ENCODE measurements at places on chromosomes 4 and X.

DNA sequence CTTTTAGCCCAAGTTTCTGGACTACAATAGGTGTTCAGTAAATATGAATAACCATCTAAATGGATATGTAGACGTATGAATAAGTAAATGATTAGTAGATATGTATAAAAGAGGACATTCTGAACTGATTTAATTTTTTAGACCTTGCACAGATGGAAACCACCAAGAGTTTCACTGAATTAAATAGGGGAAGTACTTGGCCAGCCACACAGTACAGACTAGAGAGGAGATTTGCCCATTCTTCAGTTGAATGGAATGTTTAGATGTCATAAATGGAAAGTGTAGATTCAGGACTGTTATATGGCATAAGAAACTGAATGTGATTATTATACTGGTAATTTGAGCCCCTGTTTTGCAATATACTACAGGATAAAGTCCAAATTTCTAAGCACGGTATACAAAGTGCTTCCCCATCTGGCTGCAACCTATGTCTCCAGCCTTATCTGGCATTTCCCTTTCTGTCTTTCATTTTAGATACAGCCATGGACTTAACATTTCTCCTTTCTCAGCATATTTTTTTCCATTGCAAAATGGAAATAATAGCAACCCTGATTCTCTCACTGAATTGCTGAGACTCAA lies 137.8 kb upstream of the HS3ST1 start:
- DNase-seq = no peak

DNA sequence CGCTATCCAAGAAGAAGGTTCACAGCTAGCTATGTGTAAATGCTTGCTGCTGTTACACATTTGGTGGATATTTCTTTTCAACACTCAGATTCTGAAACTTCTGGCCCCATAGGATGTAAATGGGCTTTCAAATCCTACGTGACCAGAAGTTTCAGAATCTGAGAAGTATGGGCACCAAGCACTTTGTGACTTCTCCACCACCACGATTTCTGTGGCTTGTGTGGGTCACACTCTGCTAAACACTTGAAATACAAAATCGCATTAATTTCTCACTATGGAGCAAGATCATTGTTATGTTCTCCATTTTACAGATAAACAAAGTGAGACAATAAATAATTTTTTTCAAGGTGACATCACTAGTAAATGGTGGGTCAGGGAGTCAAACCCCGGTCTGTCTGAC lies 259.4 kb upstream of the JADE1 start:
- no peak for DNase-seq

- no peak for DNase-seq
Observed at GRCh38 chr4:184648313-184649025, 778 bp downstream of the CASP3 start.

- peak; percentile 42 for DNase-seq
Observed at GRCh38 chr4:6308899-6309643, 39.4 kb downstream of the WFS1 start.

GRCh38 chr4:122508083-122508482 lies 51.6 kb upstream of the IL2 start:
- no peak for DNase-seq

- DNase-seq = no peak
Observed at GRCh38 chr4:64479338-64479737, 70.1 kb upstream of the TECRL start.

GRCh38 chr4:142690406-142691163 lies 155.5 kb downstream of the INPP4B start:
- DNase-seq = no peak

- DNase-seq = no peak
Observed at GRCh38 chr4:169158046-169158445, 112.7 kb downstream of the SH3RF1 start.

DNA sequence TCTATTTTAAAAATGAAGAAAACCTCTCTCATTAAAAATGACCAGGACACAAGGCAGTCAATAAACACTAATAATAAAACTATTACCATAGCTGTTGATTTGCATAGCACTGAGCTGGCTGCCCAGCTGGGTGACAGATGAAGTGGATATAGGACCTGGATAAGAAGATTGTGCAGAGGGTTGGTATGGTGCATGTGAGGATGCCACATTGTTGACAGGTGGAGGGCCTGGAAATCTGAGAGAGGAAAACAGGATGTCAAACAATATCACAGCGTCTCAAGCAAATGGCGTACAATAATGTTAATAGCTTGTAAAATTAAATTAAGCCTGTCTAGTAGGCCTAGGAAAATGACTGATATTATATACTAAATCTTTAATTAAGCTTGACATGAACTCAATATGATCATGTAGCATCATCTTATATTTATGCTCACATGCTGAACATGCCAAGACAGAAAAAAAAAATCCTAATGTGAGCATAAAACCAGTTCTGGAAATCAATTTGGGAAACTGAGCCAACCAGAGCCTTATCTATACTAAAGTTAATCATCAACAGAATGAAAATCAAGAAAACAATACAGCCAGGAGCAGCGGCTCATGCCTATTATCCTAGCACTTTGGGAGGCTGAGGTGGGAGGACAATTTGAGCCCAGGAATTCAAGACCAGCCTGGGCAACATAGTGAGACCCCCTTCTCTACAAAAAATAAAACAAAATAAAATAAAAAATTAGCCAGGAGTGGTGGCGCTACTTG lies 18.6 kb downstream of the SEC24D start:
- DNase-seq = no peak

- no peak for DNase-seq
Observed at GRCh38 chrX:129678614-129679195, 23.9 kb upstream of the APLN start.

- no peak for DNase-seq
Observed at GRCh38 chr4:100288161-100288560, 97.9 kb upstream of the DDIT4L start.

DNA sequence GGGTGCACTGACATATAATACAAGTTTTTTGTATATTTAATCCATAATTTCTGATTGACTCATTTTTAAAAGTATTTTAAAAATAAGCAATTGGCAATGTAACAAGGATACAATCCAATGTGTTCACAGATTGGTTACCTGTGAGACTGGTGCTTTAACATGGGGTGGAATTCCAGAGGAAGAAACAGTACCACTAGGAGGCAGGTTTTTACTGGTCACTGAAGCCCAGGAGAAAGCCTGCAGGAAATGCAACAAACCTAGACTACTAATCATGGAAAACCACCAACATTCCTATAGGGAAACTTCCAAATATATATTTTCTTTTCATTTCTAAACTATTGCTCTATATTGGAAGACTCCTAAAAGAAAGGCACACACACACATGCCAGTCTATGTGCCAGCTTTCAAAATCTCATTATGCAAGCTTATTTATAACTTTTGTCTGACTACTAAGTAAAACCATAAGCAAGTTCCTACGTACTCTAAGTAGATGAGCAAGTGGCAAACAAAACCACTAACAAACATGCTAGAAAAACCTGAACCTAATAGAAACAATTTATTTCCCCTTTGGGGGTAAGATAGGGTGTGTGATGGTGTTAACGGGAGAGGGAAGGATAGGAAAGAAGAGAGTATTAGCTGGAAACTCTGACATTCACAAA lies 19.2 kb downstream of the G3BP2 start:
- DNase-seq = peak; percentile 4

DNA sequence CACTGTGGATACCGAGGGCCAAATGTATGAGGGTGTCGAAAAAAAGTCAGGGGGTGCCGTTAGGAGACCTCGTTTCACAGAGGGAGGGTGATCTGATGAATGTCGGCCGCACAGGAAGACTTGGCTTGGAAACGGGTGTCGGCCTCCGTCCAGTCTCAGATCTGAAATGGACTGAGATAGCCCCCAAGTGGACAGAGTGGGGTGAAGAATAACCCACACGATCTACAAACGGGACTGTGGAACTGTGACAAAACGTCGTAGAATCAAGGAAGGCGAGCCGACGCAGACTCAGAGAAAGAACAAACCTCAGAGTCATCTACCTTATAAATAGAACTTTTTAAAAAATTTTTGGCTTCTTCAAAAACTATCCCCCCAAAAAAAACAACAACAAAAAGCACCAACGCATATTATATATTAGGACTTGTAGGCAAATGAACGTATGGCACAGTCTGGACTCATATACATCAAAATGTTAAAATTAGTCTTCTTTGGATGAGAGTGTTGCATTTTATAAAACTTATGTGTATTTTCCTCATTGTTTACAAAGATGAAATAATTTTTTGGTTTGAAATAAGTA lies 63.8 kb upstream of the IRF2 start:
- peak; percentile 57 for DNase-seq

GRCh38 chr4:56786955-56787354 lies 34.5 kb downstream of the SPINK2 start:
- peak; percentile 45 for DNase-seq

DNA sequence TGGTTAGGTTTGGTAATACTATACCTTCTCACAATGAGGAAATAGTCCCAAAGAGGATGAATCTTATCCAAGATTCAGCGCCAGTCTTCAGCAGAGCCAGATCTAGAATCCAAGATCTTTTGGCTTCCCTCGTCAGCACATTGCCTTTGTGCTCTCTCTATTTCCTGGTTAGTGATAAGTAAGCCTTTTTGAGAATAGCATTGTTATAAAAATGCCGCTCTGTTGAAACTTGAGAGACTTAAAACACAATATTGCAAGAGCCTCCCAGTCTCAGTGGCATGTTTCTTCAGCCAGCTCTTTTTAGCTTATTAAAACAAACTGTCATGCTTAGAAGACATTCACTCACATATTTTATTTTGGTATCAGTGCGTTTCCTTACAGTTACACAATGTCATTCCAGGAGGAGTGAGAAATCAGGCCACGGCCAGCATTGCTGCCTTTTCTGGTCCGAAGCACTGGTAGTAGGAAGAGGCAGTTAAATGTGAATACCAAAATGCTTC lies 141.4 kb downstream of the KLHL8 start:
- DNase-seq = no peak

DNA sequence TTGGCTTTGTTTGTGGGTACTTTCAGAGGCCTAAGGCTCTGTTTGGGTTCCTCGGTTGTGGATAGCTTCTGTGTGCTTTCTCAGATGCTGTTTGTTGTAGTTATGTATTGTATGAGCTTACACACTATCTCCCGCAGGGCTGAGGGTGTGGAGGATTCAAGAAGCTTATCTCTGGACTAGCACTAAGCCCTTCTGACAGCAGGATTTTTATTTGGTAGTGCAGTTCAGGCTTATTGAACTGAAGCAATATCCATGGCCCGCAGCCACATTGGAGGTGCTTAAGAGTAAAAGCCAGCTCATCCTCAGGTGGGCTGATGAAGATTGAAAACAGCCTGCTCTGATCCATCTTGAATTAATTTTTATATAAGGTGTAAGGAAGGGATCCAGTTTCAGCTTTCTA lies 128.2 kb downstream of the RASGEF1B start:
- DNase-seq = no peak

DNA sequence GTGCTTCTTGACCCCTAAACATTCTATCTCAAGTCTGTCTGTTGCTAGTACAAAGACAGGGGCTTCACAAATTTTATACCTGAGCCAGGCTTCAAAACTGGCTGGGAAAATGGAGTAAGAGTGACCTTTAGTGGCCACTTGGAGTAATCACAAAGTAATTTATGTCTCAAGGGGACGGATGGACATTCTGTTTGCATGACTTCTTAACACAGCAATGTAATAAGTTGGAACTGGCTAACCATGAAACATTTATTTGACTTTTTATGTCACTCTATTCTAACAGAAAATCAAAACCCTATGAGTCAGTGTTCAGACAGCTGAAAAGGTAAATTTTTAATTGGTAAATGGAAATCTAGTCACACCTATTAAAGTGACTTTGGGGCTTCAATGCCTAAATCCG lies 600.6 kb downstream of the ANKRD50 start:
- peak; percentile 1 for DNase-seq

GRCh38 chr4:177171588-177171987 lies 138.1 kb upstream of the NEIL3 start:
- DNase-seq = no peak

DNA sequence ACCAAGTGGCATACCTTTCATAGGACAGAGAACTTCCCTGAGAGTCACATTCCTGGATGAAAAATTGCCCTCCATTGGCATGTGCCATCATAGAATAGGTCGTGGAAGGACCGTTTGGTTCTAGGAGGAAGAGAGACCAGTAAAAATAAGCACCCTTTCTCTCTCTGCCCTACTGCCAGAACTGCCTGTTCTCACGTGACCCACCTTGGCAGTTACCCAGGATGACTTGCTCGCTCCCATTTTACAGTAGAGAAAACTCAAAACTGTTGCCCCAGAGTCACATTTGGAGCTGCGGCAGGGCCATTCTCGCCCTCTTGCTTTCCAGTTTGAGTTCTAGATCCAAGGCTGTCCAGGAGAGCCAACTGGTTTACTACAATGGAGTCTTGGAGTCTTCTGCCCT lies 1.1 kb upstream of the NLGN3 start:
- peak; percentile 8 for DNase-seq

DNA sequence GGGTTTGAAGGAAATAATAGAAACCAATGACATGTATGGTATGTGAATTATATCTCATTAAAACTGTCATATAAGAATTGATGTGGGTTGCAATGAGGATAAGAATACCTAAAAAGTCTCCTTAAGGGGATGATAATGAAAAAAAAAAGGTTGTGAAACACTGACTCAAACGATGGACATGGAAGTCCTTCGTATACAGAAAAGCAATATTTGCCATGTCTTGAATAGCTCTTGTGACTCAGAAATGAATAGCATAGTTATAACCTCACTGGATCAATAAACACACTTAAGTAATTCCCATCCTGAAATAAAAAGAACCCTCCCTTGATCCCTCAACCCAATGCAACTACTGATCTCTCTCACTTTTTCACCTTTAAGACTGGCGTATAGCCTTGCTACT lies 89.7 kb downstream of the OPHN1 start:
- DNase-seq = no peak

GRCh38 chr4:7973545-7973981 lies 33.9 kb upstream of the AFAP1 start:
- no peak for DNase-seq

DNA sequence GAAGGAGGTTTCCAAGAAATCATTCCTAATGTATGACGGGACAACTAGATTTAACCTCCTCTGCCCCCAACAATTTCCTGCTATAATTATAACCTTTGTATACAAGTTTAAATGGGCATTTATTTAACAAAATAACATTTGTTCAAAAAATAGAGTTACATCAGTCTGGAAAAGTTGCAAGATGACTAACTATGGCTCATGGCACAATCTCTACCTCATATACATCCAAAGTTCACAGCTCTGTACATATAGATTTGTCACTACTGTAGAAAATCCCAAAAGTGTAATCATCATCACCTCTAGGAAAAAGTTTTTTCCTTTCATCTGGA lies 3.8 kb upstream of the RPS6KA3 start:
- no peak for DNase-seq

DNA sequence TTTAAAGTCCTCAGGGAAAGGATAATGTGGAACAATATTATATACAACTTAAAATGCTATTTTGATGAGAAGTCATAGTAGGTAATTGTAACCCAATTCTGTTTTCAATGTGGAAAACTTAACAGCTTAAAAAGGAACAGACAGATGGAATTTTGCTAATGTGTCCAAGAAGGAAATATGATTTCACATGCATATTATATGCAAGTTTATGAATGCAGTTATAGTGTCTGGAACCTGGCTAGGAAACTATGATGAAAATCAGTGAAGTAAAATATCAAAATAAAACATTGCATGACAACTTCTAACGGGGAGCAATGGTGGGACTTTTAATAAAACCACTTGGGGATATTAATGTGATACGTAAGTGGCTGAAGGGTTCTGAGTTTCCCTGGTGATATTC lies 152.6 kb upstream of the HAND2 start:
- DNase-seq = no peak

GRCh38 chr4:112704991-112705845 lies 68.3 kb downstream of the LARP7 start:
- peak; percentile 2 for DNase-seq

GRCh38 chr4:176011529-176011928 lies 54.1 kb upstream of the WDR17 start:
- DNase-seq = no peak

GRCh38 chrX:154417157-154417556 lies 5.8 kb downstream of the TAFAZZIN start:
- peak; percentile 40 for DNase-seq

All from NCI-H2029 (cell line).